Esophagus (tissue), 2 donors: ENCODE measurements at places on chromosomes 6 and 20. TPM values are rescaled to one million over a fixed set of nuclear protein-coding genes. Genes with fewer than 3 reads are reported as not detected.

The PLG gene
- not detected for polyA plus RNA-seq

The IER3 gene
- polyA plus RNA-seq, result 187 TPM

The ANKEF1 gene
- polyA plus RNA-seq, result 1.2 TPM

The CLIC5 gene
- polyA plus RNA-seq, result 0.37 TPM

The RIPOR2 gene
- 0.41 TPM for polyA plus RNA-seq

The PHACTR2 gene
- 12.3 TPM for polyA plus RNA-seq

The DNAH8 gene
- under 0.01 TPM for polyA plus RNA-seq

The SEL1L2 gene
- not detected for polyA plus RNA-seq

The BPIFB2 gene
- 0.85 TPM for polyA plus RNA-seq

The PRR18 gene
- polyA plus RNA-seq, result not detected

The PPP1R10 gene
- 13.5 TPM for polyA plus RNA-seq

The B3GAT2 gene
- 0.08 TPM for polyA plus RNA-seq

The SIRPB1 gene
- 0.33 TPM for polyA plus RNA-seq

The RSPO4 gene
- 0.04 TPM for polyA plus RNA-seq

The TBX18 gene
- 0.89 TPM for polyA plus RNA-seq

The MLIP gene
- 4.7 TPM for polyA plus RNA-seq

The ZNF292 gene
- polyA plus RNA-seq, result 4.2 TPM

The NXT1 gene
- 12.9 TPM for polyA plus RNA-seq

The IMPG1 gene
- polyA plus RNA-seq, result 0.04 TPM

The LPA gene
- polyA plus RNA-seq, result 0.01 TPM

The EEF1A1 gene
- 5,932 TPM for polyA plus RNA-seq

The NKAIN2 gene
- 0.02 TPM for polyA plus RNA-seq

The ISM1 gene
- 2.2 TPM for polyA plus RNA-seq

The UBE2J1 gene
- polyA plus RNA-seq, result 17.3 TPM

The GHRH gene
- polyA plus RNA-seq, result not detected

The TRIM31 gene
- 0.11 TPM for polyA plus RNA-seq

The BPIFA1 gene
- polyA plus RNA-seq, result not detected

The TOX2 gene
- 6.9 TPM for polyA plus RNA-seq

The IL22RA2 gene
- polyA plus RNA-seq, result 0.04 TPM

The GMPR gene
- 1.9 TPM for polyA plus RNA-seq

The UNC5CL gene
- polyA plus RNA-seq, result 0.82 TPM

The MPC1 gene
- polyA plus RNA-seq, result 65.5 TPM

The TPMT gene
- polyA plus RNA-seq, result 10.4 TPM
